ENCODE measurements at places on chromosomes 16 and 17. TPM values are rescaled to one million over a fixed set of nuclear protein-coding genes. Genes with fewer than 3 reads are reported as not detected.

ACSM2A gene
- 0.09 TPM for total RNA-seq

- DNase-seq, result peak; percentile 36
These were observed 2.2 kb upstream of the BAHCC1 start for GRCh38 chr17:81392909-81393654.

GRCh38 chr16:19288872-19289799, 3.6 kb downstream of the CLEC19A start:
- DNase-seq, result no peak

GRCh38 chr17:17001874-17002520, 30.1 kb upstream of the TNFRSF13B start:
- peak; percentile 75 for DNase-seq

GGT6 gene
- not detected for total RNA-seq

DNA sequence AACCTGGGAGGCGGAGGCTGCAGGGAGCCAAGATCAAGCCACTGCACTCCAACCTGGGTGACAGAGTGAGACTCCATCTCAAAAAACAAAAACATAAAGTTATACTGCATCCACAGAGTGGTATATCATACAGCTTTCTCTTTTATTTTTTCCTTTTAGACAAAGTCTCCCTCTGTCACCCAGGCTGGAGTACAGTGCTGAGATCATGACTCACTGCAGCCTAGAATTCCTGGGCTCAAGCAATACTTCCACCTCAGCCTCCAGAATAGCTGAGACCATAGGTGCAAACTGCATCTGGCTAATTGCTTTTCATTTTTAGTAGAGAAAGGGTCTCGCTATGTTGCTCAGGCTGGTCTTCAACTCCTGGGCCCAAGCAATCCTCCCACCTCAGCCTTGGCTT, 10.0 kb upstream of the COPRS start:
- DNase-seq, result no peak

- DNase-seq, result no peak
These were observed 4.8 kb upstream of the MEAK7 start for GRCh38 chr16:84509032-84509950.
